ENCODE measurements at places on chromosomes 12 and 14.

DNA sequence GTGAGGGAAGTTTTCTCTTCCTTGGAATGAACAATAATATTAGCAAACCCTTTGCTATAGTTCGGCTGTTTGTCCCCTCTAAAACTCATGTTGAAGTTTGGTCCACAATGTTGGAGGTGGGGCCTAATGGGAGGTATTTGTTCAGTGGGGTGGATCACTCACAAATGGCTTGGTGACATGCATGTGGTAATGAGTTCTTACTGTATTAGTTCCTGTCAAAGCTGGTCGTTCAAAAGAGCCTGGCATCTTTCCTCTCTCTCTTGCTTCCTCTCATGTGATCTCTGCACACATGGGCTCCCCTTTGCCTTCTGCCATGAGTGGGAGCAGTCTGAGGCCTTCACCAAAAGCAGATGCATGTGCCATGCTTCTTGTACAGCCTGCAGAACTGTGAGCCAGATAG, 13.1 kb upstream of the PPP4R4 start:
- no peak for DNase-seq

DNA sequence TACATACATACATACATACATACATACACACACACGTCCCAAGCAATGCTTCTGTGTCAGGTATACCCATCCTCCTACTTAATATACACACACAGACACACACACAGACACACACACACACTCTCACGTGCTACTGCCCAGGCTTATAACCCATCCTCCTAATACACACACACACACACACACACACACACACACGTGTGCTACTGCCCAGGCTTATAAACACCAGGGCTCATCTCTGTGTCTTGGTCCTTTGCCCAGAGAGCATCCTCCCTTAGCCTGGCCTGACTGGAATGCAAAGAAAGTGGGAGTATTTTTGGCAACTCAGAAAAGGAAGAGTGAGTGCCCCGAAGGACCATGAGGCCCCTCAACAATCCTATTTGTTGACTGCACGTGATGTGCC, 129.0 kb downstream of the RBM19 start:
- DNase-seq, result no peak

- no peak for DNase-seq
Measured at GRCh38 chr12:117100251-117100650, 1.0 kb upstream of the TESC start.

DNA sequence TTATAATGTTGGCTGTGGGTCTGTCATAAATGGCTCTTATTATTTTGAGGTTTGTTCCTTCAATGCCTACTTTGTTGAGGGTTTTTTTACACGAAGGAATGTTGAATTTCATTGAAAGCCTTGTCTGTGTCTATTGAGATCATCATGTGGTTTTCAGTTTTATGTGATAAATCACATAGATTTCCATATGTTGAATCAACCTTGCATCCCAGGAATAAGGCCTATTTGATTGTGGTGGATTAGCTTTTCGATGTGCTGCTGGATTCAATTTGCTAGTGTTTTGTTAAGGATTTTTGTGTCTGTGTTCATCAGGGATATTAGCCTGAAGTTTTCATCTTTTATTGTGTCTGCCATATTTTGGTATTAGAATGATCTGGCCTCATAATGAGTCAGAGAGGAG, 27.6 kb downstream of the SLC2A13 start:
- no peak for DNase-seq

DNA sequence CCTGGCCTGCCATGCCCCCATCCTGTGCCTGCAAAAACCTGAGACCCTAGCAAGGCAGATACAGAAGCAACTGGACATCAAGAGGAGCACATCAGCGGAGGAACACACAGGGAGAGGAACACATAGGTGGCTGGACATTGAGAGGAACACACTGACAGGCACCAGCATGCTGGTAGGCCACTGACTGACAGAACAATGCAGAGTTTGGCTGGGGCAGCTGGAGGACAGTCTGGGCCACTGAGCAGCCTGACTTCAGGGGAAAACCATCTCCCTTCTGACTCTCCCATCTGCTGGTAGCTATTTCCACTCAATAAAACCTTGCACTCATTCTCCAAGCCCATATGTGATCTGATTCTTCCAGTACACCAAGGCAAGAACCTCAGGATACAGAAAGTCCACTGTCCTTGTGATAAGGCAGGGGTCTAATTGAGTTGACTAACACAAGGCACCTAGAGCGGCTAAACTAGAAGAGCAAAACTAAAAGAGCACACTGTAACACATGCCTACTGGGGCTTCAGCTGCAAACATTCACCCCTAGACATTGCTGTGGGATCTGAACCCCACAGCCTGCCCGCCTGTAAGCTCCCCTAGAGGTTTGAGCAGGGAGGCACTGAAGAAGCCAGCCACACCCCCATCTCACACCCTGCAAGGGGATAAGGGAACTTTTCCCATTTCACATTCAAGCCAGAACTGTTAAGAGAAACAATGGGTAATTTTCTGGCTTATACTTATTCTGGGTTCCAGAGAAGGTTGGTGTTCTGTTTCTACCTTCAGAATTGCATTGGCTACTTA, 22.1 kb downstream of the CLECL1 start:
- no peak for DNase-seq

DNA sequence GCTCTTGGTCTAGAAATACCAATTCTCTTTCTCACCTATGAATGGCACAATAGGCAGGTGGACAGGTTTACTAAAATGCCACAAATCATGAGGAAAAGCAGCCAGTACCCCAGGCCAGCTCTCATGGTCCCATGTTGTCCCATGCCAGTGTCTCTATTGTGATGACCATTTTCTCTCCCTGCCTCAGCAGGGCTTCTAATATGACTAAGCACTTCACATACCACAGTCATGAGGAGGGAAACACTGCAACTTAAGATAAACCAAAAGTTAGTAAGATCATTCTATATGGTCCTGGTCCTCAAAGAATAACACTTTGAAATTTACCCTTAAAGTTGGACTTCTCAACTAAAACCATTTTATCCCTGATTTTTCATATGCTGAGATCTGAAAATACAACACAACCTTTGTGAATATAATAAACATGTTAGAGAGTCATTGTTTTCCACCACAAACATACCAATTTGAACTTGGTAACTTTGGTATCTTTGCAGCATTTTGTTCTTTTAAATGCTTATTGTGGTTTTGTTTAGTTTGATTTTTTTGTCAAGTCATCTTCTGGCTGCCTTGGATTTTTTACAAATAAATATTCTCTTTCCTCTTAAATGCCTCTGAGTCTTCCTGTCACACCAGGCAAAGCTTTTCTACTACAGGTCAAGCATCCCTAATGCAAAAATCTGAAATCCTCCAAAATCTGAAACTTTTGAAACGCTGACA, 3.6 kb downstream of the TTC5 start:
- DNase-seq, result no peak

DNA sequence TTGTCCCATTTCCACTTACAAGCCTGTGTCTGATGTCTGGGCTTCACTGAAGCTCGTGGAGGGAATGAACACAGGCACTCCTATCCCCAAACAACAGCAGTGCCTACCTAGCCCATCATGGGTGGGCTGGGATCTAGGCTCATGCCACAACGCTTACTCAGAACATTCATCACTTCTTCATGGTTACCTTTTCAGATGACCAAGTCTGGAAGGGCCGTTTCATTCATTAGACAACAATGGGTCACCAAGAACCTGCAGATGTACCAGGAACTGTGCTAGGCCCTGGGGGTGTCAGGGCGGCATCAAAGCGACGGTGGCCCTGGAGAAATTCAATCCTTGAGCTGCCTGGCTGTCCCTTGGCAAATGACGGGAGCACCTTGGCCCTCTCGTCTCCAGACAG, 64.9 kb upstream of the FZD10 start:
- DNase-seq, result no peak

GRCh38 chr12:105480162-105480561, 149.7 kb downstream of the C12orf75 start:
- DNase-seq, result no peak

DNA sequence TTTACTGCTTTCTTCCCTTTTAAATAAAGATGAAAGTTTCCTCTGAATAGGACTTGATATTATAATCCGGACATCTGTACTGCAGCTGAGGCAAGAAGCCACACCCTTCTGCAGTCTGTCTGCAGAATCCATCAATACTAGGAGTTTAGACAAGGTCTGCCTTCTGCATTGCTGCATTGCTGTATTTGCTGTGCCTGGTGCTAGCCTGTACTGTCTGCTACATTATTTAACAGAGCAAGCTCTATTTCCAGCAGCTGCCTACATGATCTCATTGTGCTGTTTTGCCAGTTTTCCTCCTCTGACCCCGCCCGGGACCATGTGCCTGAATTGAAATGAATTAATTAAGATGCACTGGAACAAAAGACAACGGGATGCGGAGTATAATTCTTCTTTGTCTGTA, 1.7 kb downstream of the TUBA1A start:
- no peak for DNase-seq

GRCh38 chr14:69643430-69644200, 32.2 kb downstream of the SUSD6 start:
- no peak for DNase-seq

DNA sequence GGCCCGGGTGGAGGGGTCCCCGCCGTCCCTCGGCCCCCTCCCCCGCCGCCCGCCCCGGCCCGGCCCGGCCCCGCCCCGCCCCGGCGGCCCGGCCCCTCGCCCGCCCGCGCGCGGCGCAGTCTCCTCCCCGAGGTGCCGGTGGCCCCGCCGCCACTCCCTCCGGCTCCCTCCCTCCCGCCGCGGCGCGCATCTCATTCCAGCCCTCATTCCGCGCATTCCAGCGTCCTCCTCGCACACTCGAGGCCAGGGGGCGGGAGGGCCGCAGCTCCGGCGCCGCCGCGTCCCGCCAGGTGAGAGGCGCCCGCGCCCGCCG, at the start of gene TEAD4:
Gene TEAD4 (plus strand): TSS at position 206 of the 313 bp plus-strand sequence.
- no peak for DNase-seq
